ENCODE measurements at places on chromosomes 13 and 19.

DNA sequence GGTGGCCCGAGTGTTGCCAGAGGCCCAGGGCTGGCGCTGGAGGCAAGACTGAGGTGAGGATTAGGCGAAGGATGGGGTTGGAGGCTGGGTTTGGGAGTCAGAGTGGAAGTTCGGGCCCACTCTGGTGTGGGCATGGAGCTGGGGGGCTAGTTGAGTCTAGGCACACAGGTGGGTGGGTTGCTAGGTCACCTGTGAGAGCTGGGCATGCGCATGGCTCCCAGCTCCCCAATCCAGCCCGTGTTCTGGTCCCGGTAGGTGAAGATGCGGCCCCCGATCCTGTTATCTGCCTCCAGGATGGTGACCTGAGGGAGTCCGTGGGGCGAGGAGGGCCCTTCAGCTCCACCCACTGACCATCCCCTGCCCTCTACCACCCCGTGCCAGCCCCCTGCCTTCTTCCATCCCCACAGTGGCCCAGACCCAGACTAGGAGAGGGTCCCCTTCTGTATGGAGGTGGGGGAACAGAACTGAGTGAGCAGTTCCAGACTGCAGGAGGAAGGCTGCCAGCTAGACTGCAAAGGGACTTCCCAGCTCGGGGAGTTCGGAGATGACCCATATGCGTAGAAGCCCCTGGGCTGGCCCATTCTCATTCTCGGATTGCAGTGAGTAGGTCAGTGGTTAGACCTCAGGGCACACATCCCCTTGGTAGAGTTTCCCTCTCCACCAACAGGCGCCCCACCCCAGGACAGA, 1.7 kb downstream of the IL4I1 start:
- DNase-seq, result no peak

DNA sequence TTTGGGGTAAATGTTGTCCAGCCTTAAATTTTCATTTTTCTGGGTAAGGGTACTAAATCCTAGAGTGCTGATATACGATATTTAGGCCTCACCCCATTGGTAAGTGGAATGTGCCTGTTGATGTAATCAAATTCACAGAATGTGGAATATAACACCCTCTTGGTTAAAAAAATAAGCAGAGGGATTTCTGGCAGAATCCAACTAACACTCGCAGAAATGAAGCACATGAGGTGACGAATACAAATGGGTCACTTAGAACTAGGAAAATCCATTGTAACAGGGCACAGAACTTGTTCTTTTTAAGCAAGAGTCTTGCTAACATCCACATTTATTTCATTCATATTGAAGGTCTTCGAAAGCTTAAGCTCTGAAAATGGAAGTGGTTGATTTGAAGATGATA, 320.3 kb downstream of the SHISA2 start:
- DNase-seq, result no peak

GRCh38 chr13:28106976-28107375, 6.6 kb upstream of the FLT3 start:
- no peak for DNase-seq

GRCh38 chr13:80551650-80552497, 210.9 kb upstream of the SPRY2 start:
- DNase-seq, result no peak

GRCh38 chr19:40232479-40232878, 6.0 kb upstream of the CCNP start:
- no peak for DNase-seq

GRCh38 chr13:99078017-99078771, 100.3 kb upstream of the DOCK9 start:
- peak; percentile 30 for DNase-seq

GRCh38 chr19:17860331-17860992, 752 bp downstream of the RPL18A start:
- DNase-seq, result no peak

- no peak for DNase-seq
Measured at GRCh38 chr13:97113231-97114001, 108.7 kb upstream of the MBNL2 start.

GRCh38 chr13:44719857-44720671, 143.9 kb upstream of the TSC22D1 start:
- DNase-seq, result no peak

DNA sequence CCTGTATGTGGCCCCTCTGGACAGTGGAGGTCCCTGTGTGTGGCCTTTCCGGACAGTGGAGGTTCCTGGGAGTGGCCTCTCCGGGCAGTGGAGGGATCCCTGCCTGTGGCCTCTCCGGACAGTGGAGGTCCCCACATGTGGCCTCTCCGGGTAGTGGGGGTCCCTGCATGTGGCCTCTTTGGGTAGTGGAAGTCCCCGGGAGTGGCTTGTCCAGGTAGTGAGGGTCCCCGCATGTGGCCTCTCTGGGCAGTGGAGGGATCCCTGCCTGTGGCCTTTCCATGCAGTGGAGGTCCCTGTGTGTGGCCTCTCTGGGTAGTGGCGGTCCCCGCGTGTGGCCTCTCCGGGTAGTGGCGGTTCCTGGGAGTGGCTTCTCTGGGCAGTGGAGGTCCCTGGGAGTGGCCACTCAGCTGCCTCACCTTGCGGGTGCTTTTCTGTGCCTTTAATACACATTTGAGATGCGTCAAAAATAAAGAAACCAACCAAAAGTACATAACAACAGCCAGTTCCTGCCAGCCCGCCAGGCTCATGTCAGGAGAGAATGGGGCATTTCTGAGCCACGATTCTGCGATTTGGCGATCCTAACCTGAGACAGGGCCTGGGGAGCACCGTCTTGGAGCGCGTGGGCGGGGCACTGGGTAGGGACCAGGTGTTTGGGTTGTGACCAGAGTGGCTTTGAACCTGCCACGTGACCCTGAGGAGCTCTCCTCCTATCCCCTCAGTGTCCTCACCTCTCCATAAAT, 194.7 kb downstream of the ZNF536 start:
- no peak for DNase-seq

- DNase-seq, result no peak
Measured at GRCh38 chr19:23415034-23415433, 19.8 kb upstream of the ZNF91 start.

GRCh38 chr13:52944697-52945096, 83.9 kb upstream of the OLFM4 start:
- DNase-seq, result no peak

DNA sequence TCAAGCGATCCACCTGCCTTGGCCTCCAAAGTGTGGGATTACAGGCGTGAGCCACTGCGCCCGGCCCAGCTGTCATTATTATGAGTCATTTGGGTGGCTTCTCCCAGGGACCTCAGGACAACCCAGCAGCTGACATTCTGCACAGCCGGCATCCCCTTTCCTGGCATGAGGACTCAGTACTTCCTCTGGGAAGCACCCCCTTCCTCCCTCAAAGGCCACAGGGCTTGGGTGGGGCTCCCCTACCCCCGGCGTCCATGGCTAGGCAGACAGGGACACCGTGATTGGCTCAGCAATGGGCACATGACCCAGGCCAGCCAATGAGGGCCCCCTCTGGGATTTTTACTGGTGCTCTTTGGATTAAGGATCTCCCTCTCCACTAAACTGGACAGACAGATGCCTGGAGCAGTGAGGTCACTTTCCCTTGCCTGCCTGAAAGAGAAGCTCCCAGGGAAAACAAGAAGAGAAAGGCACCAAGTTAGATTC, 6.0 kb downstream of the KANK2 start:
- no peak for DNase-seq

DNA sequence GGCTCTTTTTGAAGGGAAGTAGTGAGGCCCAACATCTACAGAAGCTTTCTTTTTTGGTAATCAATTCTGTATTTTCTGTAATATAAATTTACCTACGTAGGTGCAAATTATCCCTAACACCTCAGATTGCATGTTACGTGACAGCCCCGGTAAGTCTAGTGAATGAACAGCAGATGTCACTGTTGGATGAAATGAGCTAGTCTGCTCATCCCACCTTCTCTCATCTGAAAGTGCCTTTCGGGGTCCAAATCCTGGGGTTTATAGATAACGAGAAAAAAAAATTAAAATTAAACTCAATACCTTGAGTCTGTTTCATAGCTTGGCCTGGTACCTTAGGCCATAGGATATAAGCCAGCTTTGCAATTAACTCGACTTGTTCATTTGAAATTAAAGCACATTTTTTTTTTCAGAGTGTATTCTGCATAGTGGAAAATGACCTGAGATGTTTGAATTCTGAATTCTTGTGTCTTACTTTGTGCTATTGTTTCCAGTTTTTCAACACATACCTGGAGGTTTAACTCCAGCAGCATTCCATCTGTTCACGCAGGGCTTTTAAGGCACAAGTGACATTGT, 548.2 kb downstream of the GPC5 start:
- DNase-seq, result no peak

DNA sequence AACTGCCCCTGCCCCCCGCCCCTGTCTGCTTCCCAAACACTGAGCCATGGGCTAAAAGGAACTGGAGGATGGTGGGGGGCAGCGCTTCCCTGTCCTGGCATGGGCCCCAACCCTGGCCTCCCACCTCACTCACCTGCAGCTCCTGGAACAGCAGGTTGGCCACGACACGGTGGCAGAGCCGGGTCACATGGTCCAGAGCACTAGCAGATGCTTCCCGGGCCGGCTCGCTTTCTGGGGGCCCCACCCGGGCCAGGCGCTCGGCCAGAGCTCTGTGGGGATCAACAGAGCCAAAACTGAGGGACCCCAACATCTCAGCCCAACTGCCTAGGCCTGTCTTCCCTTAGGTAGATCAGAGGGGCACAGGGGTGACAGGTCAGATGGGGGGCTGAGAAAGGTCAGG, 20.6 kb downstream of the EXOC3L2 start:
- no peak for DNase-seq

GRCh38 chr19:3899531-3900294, 19.2 kb downstream of the ATCAY start:
- DNase-seq, result no peak

DNA sequence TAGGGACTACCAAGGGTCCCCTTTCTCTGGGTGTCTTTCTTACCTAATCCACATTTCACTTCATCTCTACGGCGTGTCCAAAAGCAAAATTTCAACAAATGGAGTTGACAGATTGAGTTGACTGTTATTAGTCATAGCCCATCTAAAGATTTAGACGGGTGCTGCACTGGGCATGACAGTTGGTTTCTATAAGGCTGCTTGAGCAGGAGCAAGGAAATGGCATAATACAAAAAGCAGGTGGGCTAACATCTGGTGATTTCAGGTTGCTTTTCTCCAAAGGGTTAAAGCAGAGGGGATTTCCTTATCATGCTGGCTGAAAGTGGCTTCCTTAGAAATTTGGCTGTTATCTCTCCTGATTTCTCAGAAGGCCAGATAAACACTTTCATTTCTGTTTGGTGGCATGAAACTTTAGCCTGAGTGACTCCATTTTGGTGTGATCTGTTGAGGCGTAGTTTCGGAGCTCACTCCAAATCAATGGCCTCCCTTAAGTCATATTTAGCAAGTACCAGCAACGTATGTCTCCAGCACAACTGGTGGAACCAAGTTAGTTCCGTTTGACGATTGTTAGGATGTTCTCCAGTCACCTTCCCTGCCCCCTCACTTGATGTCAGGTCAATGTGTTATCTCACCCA, 440.4 kb downstream of the FGF9 start:
- no peak for DNase-seq

DNA sequence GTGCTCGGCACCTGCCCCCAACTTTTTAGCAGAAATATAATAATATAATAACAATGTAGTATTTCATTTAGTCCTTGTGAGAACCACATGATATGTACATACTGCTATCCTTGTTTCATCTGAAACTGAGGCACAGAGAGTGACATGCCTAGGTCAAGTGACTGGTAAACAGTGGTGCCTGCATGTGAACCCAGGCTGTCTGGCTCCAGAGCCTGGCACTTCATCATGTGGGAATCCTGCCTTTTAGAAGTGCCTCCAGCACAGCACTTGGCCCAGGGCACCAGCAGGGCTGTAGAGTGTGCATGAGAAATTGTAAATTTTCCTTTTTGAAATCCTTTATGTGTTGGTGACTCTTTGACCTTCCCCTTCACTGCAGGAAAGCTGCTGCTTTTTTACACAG, 27.4 kb downstream of the PRAM1 start:
- no peak for DNase-seq

DNA sequence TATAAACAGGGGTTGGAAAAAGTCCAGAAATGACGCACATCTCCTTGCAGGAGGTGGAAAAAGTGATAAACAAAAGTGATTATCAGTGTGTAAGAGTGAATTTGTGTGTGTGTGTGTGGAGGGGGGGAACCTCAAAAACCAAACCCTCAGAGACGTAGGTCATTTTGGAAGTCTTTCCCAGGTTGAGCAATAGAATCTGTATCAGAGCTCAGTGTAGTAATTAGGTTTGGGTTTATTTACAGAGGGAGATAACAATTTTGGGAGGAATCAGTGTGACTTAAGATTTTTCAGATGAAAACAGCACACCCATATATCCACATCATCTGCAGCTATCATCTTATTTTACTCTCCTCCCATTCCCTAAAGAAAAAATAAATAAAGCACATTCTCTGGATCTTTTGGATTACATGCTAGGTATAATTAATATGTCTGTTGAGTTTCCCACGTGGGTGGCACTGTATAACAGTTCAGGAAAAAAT, 406.4 kb downstream of the FGF9 start:
- no peak for DNase-seq

DNA sequence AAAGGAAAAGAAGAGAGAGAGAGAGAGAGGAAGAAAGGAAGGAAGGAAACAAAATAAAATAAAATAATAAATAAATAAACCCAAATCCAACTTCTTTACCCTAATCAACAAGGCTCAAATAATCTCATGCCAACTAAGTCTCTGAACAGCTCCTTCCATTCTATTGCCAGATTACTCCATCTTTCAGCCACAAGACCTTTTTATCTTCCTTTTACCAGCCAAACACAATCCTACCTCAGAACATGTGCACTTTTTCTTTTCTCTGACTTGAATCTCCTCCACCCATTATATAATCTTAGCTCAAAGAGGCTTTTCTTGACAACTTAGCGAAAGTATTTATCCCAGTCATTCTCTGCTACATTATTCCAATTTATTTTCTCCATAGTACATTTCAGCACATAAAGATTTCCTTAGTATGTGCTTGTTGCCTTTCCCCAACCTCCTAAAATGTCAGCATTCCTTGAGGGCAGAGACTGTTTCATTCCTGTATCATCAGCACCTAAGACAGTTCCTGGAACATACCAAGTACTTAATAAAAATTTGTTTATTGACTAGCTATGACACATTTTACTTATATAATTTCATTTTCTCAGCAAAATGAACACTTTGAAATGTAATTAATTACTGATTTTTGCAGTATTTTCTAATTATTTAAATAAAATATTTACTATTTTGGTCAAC, 33.5 kb upstream of the USPL1 start:
- no peak for DNase-seq

DNA sequence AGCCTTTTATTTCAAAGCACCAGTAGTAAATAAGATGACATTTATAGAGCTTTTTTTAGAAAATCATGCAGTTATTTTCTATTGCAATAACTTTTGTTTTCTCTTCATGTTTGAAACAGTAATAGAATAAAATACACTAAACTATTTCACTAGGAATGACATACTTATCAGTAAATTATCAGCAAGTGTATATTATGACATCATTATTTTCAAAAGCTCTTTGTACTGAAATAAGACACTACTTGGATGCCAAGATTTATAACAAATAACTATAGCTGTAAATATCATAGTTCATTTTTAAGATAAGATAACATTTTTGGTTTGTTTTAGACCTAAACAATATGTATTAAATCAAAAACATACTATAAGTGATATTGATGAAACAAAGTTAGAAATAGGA, 56.8 kb downstream of the STOML3 start:
- no peak for DNase-seq

GRCh38 chr19:19742773-19743172, 9.9 kb upstream of the ZNF14 start:
- no peak for DNase-seq

- no peak for DNase-seq
Measured at GRCh38 chr13:51811920-51812451, 8.0 kb upstream of the DHRS12 start.
